Cerebellum (tissue), 4 donors: ENCODE measurements at places on chromosomes 12 and 14. TPM values are rescaled to one million over a fixed set of nuclear protein-coding genes. Genes with fewer than 3 reads are reported as not detected.
A peak's percentile ranks its signal among the peaks of the same experiment; 100 is the strongest.

NDUFA9 gene
- 42.4 TPM for total RNA-seq

GRCh38 chr12:44626883-44627282, 249.2 kb downstream of the NELL2 start:
- DNase-seq = no peak

GRCh38 chr12:181921-182320, 32.0 kb downstream of the SLC6A12 start:
- DNase-seq = no peak

DNA sequence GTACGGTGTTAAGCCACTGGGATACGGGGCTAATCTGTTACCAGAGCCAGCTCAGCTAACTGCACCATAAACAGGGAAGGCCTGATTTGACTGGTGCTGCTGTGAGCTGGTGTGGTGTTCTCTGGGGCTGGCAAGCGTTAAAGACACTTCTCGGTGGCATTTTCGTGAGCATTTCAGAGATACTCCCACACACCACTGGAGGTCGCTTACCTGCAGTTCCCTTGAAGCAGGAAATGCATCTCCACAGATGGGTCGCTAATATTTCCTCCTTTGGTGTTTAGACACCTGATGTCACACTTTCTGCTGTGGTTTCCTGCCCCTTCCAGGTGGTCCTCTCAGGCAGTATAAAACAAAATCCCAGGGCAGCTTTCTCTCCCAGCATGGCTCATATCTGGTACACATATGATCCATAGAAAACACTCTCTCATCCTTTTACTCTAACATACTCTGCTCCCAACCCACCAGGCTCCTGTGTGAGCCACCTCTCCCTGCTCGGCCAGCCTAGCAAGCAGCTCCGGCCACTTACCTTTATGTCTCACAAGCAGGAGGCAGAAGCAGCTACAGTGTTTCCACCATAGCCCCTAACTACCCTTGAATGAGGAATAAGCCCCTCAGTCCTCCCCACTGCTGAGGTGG, 129.9 kb upstream of the GRIN2B start:
- no peak for DNase-seq

LRP1-AS gene
- not detected for total RNA-seq

PKP2 gene
- 4.1 TPM for total RNA-seq

- DNase-seq = no peak
Observed at GRCh38 chr12:49645146-49646039, 22.0 kb downstream of the PRPF40B start.

DNA sequence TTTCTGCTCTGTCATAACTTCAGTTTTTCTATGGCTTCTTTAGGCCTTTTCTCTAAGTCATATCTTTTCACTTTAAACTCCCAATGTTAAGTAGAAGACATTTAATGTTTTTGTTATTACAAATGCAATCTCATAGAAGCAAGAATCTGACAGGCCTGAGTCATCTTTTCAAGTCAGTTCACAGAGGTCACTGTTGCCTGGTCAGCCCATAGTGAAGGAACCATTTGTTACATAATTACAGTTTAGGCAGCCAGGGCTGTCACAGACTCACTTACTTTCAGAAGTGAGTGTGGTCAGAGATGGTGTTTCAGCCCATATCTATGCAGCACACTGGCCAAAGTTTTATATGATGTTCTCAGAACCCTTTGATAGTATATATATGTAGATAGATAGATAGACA, 46.5 kb downstream of the CCER1 start:
- no peak for DNase-seq

GRCh38 chr12:132798836-132799235, 29.8 kb downstream of the GOLGA3 start:
- no peak for DNase-seq

GRCh38 chr14:26598081-26598671, 343 bp upstream of the NOVA1 start:
- peak; percentile 95 for DNase-seq

DNA sequence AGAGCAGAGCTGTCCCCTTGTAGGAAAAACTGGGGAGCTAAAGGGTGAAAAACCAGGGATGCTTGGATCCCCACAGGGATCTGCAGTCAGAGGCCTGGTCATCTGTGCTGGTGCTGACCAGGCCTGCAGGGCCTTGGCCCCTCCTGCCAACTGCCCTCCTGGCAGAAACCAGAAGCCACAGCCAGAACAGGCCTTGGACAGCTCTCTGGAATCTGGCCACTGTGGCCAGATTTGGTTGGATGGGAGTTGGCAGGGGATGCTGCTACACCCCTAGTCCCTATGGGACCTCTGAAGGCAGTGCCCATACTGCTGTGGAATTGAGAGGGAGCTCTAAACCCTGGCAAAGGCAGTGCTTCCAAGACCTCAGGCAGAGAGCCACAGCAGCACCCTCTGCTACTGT, 9.2 kb upstream of the GPX2 start:
- DNase-seq = peak; percentile 56

DNA sequence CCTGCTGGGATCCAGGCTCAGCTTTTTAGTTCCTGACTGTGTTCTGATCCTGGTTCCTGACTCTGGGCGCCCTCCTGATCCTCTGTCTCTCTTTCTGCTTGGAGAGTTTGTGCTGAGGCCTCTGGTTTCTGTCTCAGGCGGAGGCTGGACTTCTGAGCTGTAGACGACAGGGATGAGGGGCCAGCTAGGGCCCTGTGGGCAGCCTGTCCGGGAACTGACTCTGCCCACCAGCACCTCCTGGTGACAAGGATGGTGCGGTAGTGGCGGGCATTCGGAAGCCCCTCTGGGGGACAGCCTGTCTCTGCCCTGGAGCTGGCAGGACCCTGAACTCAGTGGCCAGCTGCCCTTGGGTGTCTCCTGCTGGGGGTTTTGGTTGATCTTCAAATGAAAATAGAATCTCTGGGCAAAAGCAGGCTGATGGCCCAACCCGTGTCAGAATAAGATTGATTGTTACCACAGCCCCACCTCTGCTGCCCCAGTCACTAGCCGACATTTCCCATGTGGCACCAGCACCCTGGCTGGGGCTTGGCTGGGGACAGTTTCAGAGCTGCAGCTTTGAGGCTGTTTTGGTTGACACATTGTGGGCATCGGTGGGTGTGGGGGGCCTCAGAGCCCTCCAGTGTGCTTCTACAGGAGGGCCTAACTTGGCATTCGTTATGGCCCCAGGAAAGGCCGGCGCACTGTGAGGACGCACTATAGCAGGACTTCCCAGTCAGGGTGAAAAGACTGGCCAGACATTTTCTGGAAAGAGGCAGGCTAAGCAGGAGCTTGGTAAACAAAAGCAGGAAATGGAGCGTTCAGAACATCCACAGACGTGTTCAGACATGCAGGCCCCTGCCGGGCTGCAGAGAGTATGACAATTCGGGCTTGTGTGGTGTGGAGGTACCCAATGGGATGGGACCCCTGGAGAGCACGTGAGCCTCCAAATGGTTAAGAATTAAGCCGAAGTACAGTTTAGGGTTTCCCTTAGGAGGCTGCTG, 16.2 kb downstream of the KRT80 start:
- DNase-seq = no peak

DNA sequence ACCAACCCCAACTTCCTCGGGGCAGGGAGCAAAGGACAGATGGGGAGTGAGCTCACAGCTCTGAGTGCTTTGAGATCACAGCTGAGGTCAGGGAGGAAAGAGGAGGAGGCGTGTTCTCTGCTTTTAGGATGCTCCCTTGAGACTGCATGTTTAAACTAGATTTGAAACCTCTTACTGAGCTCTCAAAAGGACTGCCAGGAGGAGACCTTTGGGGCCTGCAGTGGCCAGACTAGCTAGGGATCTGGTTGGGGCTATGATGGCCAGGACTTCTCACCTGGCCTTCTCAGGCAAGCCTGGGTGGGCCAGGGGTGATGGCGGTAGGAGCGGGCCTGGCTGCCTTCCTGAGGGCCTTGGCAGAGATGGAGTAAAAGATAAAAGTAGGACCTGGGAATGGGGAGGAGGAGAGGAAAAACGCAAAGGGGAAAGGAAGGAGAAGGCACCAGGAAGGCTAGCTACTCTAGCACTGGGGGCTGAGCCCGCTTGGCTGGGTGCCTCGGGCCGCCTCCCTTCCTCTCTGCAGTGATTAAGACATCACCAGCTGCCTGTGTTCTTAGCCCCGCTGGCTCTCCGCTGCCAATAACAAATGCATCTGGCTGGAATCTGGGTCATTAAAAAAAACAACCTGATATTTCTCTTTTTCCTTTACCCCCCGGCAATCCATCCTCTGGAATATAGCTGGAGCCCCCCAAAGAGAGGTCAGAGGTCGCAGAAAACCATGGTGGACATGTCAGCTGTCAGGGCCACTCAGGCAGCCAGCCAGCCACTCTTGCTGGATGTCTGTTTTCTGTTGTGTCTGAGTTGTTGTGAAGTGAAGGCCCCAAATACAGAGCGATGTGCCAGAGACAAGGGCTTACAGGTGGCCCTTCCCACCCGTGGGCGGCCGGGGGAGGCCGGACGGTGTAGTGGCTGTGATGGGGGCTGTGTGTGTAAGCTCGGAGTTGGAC, 141.3 kb downstream of the TSPAN9 start:
- no peak for DNase-seq

DHRS2 gene
- 0.27 TPM for total RNA-seq

GRCh38 chr12:108080363-108080762, 48.7 kb upstream of the WSCD2 start:
- no peak for DNase-seq

GRCh38 chr14:63686926-63687325, 40.9 kb downstream of the SGPP1 start:
- DNase-seq = no peak

- DNase-seq = no peak
Observed at GRCh38 chr14:81458352-81458751, 58.2 kb upstream of the STON2 start.

- DNase-seq = no peak
Observed at GRCh38 chr12:93622485-93622884, 50.0 kb downstream of the SOCS2 start.

DNA sequence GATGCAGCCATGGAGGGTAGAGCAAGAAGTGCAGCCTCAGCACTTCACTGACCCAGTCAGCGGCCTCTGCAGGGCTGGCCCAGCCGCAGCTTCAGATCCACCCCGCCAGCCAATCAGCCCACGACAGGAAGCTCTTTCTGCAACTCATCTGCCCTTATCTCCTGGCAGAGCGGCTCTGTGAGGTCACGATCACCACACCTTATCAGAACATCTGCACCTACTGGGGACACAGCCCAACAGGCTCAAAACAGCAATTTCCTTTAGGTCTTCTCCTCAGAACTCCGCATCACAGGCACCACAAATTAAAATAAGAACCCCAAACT, 287.3 kb downstream of the BCL11B start:
- DNase-seq = no peak

WNT1 gene
- not detected for total RNA-seq

SPIC gene
- not detected for total RNA-seq

CKAP4 gene
- total RNA-seq = 25.1 TPM

AMN gene
- 0.73 TPM for total RNA-seq

DNA sequence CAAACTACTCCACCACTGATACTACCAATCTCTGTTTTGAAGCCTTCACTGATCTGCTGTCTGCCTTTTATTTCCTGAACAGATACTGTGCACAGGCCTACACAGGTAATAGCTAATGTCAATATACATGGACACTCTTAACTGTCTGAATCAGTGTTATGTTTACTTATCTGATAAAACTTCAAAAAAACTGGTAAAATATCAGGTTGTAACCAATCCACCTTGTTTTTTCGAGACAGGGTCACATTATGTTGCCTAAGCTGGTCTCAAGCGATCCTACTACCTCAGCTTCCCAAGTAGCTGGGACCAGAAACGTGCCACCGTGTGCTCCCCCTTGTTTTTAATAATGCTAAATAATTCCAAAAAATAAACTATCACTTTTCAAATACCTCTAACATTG, 43.5 kb downstream of the HECTD1 start:
- no peak for DNase-seq

BLTP3B gene
- total RNA-seq = 58.5 TPM

TAMALIN gene
- 5.4 TPM for total RNA-seq

DNA sequence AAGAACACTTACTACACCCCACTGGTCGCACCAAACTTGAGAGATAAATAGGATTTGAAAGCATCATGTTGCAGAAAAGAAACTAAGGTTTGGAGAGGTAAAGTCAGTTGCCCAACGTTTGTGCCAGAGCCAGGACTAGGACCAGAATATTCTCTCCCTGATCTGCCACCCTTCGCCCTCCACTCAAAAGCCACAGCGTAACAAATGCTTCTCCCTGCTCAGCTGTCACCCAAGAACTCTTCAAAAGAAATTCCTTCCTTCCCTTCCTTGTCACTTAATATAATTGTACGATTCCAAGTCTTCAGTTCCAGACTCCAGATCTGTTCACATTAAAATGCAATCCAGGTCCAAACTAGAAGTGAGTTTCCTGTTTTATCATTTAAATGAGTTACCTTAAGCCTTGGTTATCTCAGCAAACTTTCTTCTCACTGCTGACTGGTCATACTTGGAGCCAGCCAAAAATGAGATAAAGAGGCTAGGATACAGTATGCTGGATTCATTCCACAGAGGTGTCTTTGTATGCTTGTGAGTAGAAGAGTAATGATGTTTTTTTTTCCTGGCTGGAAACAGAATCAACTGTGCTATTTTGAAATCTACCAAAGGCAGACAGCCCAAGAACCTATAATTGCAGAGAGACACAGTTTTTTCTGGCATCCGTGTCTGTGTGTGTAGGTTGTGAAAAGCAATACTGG, 12.8 kb upstream of the PPFIBP1 start:
- no peak for DNase-seq

DNA sequence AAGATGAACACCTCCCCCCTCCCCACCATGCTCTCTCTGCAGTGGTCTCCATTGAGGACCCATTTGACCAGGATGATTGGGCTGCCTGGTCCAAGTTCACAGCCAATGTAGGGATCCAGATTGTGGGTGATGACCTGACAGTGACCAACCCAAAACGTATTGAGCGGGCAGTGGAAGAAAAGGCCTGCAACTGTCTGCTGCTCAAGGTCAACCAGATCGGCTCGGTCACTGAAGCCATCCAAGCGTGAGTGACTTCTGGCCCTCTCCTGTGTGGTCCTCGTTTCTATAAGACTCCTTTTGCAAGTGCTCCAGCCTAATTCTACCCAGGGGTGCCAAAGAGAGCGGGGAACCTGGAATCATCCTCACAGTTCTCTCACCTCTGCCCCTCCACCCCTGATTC, 6.2 kb upstream of the ATN1 start:
- no peak for DNase-seq

DNA sequence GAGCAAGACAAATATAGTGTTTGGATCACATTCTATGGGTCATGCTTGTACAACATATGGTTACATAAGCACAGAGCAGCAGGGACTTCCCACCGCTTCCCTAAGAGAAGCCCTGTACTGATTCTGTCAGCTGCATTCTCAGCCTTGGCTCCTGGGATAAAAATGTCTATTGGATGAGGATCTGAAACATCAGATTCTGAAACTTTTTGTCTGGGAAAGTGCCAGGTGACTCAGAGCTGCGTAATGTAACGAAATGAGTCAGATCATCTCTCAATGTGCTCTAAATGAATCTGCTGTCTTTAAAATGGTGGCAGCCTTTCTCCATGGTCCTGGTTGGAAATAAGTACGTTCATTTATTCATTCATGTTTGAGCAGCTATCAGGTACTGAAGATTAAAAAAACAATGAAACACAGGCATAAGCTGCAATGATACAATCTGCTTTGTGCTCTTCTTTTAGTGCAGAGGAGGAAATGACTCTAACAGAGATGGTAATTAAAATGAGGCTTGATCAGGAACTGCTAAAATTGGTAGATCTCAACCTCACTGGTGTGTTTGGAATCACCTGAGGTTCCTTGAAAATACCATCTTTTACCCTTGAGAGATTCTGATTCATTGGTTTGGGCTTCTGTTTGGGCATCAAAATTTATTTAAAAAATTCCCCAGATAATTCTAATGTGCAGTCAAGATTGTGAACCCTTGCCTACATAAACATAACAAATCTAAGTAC, 99.1 kb upstream of the NAP1L1 start:
- no peak for DNase-seq

- peak; percentile 48 for DNase-seq
Observed at GRCh38 chr14:34693228-34693939, 21.0 kb downstream of the CFL2 start.

- DNase-seq = no peak
Observed at GRCh38 chr14:29451941-29452340, 475.7 kb downstream of the PRKD1 start.

ALDH1L2 gene
- total RNA-seq = 7.0 TPM
